Natural killer cell treated with Interleukin-12 subunit alpha and Interleukin-12 subunit beta and Interleukin-15 and Interleukin-18, amount 100 ng/mL, for 72 hours (primary cell): ENCODE measurements at places on chromosomes 11 and 22. TPM values are rescaled to one million over a fixed set of nuclear protein-coding genes. Genes with fewer than 3 reads are reported as not detected.

DNA sequence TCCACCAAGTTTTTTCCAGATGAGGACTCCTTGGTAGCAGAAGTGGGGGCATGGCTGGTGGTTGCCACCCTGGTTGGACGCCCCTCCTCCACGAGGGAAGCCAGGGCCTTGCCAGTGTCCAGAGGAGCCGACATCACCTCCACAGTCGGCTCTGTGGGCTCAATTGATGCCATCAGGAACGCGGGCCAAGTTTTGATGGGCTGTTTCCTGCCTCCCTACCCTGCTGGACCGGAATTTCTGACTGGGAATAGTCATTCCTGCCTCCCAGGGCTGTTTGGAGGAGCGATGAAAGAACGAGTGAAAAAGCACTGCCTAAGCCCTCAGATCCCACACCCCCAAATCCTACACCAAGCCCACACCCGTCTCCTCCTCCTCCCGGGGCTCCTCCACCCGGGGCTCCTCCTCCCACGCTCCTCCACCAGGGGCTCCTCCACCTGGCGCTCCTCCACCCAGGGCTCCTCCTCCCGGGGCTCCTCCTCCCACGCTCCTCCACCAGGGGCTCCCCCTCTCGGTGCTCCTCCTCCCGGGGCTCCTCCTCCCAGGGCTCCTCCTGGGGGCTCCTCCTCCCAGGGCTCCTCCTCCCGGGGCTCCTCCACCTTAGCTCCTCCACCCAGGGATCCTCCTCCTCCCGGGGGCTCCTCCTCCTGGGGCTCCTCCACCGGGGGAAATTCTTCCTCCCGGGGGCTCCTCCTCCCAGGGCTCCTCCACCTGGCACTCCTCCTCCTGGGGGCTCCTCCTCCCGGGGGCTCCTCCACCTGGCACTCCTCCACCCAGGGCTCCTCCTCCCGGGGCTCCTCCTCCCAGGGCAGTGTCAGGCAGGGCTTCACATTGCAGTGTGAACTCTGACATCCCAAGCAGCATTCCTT, 10.0 kb upstream of the PRR5 start:
- peaks cover 16% of the 10 kb centered on the region for H3K4me1 ChIP-seq
- no peak overlapping the region for H3K4me3 ChIP-seq
- no peak for DNase-seq
- H3K36me3 ChIP-seq, result no peaks in the 10 kb centered on the region
- no peaks in the 10 kb centered on the region for H3K27me3 ChIP-seq
- H3K27ac ChIP-seq, result no peak overlapping the region

DNA sequence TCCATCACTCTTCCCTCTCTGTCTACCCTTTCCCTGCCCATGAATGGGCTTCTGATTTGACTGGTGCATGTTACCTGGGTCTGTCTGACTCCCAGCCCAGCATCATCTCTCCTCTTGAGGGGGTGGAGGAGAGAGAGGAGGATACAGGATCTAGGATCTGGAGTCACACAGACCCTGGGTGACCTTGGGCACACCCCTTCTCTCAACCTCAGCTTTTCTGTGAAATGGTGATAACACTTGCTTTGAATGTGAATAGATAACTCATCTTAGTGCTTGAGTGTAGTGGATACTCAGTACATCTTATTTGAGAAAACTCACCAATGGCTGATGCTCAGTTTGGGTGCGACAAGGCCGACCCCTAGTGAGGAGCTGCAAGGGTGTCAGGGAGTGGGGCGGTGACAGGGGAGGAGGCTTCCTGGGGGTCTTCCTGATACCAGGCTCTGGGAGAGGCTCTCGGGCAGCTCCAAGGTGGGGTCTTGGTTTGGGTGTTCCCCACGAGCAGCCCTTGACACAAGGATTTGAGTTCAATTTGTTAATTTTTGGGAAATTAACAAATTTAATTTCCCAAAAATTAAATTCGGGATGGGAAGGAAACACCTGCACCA, 9.0 kb downstream of the INCENP start:
- H3K36me3 ChIP-seq, result no peaks in the 10 kb centered on the region
- H3K4me3 ChIP-seq, result no peak overlapping the region
- peaks cover 22% of the 10 kb centered on the region for H3K4me1 ChIP-seq
- no peaks in the 10 kb centered on the region for H3K27me3 ChIP-seq
- peak; percentile 50 for DNase-seq
- no peak overlapping the region for H3K27ac ChIP-seq

DNA sequence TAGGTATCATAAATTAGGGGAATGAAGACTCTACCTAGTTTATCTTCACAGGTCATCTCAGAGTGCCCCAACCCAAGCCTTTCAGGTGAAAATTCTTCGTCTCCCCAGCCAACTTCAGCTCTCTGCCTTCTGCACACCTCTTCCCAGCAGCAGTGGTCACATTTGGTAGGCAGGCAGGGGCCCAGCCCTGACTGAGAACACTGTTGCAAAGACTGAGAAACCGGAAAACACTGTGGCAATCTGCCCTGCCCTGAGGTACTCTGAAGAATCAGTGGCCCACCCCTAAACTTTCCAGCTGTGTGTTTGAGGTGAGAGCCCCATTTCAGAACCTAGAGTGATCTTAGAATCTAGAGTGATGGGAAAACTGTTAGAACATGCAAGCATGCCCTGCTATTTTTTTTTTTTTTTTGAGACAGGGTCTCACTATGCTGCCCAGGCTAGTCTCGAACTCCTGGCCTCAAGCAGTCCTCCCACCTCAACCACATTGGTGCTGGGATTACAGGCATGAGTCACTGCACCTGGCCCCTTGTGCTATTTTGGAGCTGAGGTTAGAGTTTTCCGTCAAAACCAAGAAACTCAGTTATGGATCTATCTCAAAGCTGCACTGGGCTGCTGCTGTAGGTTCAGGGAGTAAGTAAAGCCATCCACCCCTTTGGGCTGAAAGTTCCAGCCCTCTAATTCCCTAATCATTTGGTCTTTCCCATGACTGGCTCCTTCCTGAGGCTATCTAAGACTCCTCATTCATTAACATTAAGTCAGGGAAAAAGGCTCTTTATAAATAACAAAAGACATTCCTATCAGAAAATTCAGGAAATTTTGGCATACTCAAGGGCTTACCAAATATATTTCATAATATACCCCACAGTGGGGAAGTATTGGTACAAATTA, 1.7 kb upstream of the LDHA start:
- no peaks in the 10 kb centered on the region for H3K27me3 ChIP-seq
- peak overlapping the region; percentile 83 for H3K27ac ChIP-seq
- H3K36me3 ChIP-seq, result peaks cover 7% of the 10 kb centered on the region
- H3K4me1 ChIP-seq, result peaks cover 26% of the 10 kb centered on the region

GRCh38 chr11:15468466-15468865, 353.7 kb downstream of the INSC start:
- no peak overlapping the region for H3K4me3 ChIP-seq
- H3K27me3 ChIP-seq, result no peaks in the 10 kb centered on the region
- no peak overlapping the region for H3K27ac ChIP-seq
- H3K36me3 ChIP-seq, result no peaks in the 10 kb centered on the region

DNA sequence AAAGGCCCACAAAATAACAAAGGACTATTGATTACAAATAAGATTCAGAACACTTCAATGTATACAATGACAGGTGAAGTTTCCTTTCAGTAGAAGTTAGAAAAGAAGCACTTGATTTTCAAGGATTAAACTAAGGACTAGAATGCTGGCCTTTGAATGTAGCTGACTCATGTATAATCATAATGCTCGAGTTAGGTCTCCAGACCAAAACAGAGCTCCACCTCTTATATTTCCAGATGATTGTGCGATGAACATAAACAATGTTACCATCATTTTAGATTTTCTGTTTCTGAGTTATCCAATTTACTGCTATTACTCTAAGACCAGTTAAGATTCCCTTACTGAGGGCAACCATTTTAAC, 40.4 kb upstream of the RAPSN start:
- H3K4me3 ChIP-seq, result no peak overlapping the region
- H3K4me1 ChIP-seq, result peaks cover 23% of the 10 kb centered on the region
- H3K36me3 ChIP-seq, result peaks cover 15% of the 10 kb centered on the region
- H3K27me3 ChIP-seq, result no peaks in the 10 kb centered on the region
- no peak overlapping the region for H3K27ac ChIP-seq

DNA sequence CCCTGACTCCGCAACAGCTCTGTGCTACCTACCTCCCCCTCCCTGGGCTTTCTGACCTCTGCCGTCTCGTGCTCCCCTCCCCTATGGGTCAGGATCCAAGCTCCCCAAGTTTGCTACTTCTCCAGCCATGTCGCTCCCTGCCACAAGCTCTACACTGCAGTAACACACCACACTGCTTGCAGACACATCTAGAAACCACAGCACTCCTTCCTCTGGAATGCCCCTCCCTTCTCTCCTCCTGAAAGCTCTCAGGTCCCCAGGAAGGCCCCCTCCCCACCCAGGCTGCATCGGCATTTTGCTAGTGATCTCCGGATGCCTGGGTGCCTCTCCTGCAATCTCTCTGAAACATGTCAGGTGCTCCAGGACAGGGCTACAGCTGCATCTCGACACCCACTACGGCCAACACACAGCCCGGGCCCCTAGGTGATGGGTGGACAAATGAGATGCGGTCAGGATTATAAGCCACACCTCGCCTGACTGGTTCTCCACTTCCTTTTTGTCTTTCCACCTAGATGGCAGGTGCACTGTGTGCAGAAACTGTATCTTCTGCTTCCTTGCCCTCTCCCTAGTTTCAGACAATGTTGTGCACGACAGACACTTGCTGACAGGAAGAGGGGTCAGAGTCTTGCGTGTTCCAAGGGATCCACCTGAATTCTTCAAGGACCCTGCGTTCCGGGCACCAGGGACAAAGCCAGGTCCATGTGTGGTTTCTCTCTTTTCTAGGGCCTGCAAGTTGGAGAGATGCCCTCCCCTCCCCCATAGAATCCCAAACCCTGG, 22.9 kb downstream of the RPUSD4 start:
- peak; percentile 37 for DNase-seq
- no peak overlapping the region for H3K27ac ChIP-seq
- H3K4me3 ChIP-seq, result no peak overlapping the region
- no peaks in the 10 kb centered on the region for H3K36me3 ChIP-seq
- H3K4me1 ChIP-seq, result peaks cover 3% of the 10 kb centered on the region

- H3K27me3 ChIP-seq, result no peaks in the 10 kb centered on the region
- no peaks in the 10 kb centered on the region for H3K36me3 ChIP-seq
- H3K27ac ChIP-seq, result no peak overlapping the region
- no peaks in the 10 kb centered on the region for H3K4me1 ChIP-seq
- H3K4me3 ChIP-seq, result no peak overlapping the region
- no peak for DNase-seq
These were observed 72.4 kb upstream of the CARD18 start for GRCh38 chr11:105211806-105212554.

DNA sequence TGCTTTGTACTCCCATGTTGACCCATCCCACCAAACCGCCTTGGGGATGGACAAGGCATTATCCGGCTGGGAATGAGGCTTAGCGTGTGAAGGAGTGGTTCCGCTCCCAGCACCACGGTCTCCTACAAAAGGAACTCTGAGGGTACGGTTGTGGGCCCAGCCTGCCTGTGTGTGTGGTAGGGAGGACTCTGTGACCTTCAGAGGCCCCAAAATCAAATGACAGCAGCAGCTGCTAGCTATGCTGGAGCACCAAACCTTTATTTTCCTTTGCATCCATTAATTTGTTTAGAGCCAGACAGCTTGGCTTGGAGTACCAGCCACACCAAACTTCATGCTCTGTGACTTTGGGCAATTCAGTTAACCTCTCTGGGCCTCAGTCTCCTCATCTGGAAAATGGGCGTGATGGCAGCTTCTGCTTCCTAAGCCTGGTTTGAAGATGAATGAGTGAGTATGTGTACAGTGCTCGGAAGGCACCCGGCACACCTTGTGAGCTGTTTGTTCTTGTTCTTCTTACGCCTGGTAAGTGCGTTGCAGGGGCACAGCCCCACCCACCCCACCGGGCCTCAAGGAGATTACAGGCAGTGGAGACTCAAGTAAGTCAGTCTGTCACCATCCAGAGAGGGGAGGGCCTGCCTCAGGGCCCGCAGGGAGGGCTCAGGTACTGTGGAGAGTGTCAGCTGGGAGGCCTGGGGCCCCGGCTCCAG, 25.3 kb downstream of the MB start:
- H3K27me3 ChIP-seq, result no peaks in the 10 kb centered on the region
- H3K27ac ChIP-seq, result no peak overlapping the region
- H3K36me3 ChIP-seq, result no peaks in the 10 kb centered on the region
- H3K4me3 ChIP-seq, result no peak overlapping the region

GRCh38 chr22:44398856-44399837, 86.4 kb upstream of the SHISAL1 start:
- H3K27me3 ChIP-seq, result no peaks in the 10 kb centered on the region
- DNase-seq, result no peak
- H3K27ac ChIP-seq, result no peak overlapping the region
- H3K36me3 ChIP-seq, result no peaks in the 10 kb centered on the region

DNA sequence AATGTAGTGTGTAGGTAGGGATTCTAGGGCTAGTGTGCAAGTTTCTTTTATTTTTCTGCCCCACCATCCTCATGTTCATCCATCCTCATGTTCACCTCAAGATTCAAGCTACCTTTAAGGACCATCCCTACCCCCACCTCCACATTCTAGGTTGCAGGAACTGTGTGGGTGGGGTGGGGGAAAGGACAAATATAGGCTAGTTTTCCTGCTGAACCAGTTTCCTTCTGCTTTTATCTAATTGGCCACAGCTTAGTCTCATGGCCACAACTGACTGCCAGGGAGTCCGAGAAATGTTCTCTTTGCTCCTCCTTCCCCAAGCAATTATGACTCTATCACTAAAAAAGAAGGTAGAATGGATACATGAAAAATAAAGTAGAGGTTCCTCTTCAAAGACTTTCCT, 179.0 kb upstream of the LARGE1 start:
- no peaks in the 10 kb centered on the region for H3K4me1 ChIP-seq
- peaks cover 8% of the 10 kb centered on the region for H3K27me3 ChIP-seq
- no peak overlapping the region for H3K4me3 ChIP-seq
- H3K36me3 ChIP-seq, result peaks cover 5% of the 10 kb centered on the region
- DNase-seq, result no peak

ALDH3B1 gene
- total RNA-seq, result 0.25 TPM

GCAT gene
- total RNA-seq, result 11.5 TPM

TRPM5 gene
- not detected for total RNA-seq

SGSM1 gene
- 0.75 TPM for total RNA-seq

PRODH gene
- total RNA-seq, result not detected

MAP6 gene
- 0.14 TPM for total RNA-seq

NPAS4 gene
- not detected for total RNA-seq

OR8G5 gene
- not detected for total RNA-seq

OR10D3 gene
- total RNA-seq, result not detected

GPR83 gene
- total RNA-seq, result not detected

TPBGL gene
- total RNA-seq, result 0.14 TPM

ZNRF3 gene
- 0.61 TPM for total RNA-seq

GSC2 gene
- not detected for total RNA-seq

ROBO4 gene
- not detected for total RNA-seq

CUL5 gene
- 51.9 TPM for total RNA-seq

MFNG gene
- 135 TPM for total RNA-seq

OR6X1 gene
- not detected for total RNA-seq

CDC42BPG gene
- 1.9 TPM for total RNA-seq
